NCI-H1092 (cell line): ENCODE measurements at places on chromosomes 7 and 10.

GRCh38 chr10:80464557-80465450 is 10.7 kb downstream of the TSPAN14 start:
- peak; percentile 31 for DNase-seq

GRCh38 chr7:116524609-116525297 is at the start of gene CAV1:
Gene CAV1, plus strand, starts transcription at chr7:116525036. Its CDS starts 27 bp downstream, at chr7:116525063.
- DNase-seq, result no peak

- DNase-seq, result no peak
Measured at GRCh38 chr7:139180700-139181311, 50.2 kb upstream of the UBN2 start.

DNA sequence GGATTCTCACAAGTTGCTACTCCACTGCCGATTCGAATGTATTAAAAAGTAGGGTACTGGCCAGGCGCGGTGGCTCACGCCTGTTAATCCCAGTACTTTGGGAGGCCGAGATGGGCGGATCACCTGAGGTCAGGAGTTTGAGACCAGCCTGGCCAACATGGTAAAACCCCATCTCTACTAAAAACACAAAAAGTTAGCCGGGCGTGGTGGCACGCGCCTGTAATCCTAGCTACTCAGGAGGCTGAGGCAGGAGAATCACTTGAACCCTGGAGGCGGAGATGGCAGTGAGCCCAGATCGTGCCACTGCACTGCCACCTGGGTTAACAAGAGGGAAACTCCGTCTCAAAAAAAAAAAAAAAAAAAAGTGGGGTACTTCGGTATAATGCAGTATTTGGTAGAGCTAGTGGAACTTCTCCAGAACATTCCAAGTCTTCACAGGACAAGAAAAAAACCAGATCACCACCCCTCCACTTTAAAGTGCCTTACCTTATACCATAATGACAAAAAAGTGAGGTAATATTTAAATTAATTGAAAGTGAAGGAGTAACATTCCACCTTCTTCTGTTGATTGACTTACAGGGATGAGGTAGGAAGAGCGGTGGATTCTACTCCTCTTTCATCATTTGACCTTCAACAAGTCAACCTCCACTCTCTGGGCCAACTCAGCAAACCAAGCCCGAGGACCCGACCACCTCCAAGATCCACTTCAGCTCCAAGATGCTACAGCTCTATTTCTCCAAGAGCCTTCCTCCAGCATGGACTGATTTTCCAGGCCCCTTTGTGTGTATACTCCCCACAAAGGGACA is 2.0 kb downstream of the BAZ1B start:
- DNase-seq, result no peak

DNA sequence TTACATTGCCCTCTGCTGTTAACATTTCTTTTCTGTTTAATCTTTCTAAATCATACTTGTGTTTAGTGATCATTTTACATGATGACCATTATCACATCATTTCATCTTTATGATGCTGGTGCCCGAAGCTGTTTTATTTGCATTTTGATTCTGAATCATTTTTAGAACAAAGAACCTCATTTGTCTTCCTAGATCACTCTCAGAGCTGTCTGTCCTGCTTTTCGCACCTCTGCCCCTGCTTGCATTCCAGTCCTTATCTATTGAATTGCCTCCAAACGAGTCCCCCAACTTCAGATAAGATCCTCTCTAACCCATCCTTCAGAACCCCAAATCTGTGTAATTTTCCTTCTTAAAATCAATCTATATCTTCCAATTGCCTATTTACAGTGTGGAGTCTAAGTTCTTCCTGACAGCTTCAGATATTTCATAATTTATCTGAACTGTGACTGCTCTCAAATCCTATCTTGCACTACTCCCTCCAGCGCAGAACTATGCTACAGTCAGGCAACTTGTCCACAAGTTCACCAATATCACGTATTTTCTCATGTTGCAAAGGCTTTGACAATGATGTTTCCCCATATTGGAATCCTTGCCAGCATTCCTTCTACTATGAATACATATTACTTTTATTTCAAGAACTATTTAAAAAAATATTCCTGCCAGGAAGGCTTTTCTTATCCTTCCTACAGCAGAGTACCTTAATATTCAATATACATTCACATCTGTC is 346.5 kb upstream of the CACNA2D1 start:
- DNase-seq, result no peak

DNA sequence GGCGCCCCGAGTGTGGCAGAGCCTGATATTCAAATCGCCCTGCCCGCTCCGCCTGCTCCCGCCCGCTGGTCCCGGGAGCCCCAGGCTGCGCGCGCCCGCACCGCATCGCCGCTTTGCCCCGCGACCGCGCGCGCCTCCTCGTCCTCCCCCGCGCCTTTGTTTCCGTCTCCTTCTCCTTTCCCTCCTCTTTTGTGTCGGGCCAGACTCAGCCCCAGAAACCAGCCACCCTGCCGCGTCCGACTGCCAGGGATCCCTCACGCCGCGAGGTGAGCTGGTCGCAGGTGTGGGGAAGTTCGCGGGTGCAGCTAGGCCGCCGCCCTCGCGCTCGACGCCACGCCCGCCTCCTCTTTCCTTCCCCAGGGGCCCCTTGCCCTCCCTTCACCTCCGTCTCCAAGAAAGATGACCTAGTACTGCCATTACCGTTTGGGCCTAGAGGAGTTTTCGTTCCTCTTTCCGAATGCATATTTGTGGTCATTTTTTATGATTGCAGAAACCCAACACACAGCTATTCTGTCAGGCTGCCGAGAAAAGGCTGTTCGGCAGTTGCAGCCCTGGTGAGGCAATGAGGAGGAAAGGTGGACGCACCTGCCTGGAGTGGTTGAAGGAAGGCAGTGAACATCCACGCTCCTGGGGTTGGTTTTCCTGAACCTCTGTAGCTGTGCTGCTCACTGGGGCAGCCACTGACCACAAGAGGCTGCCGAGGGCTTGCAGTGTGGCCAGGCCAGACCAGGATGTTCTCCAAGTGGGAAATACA is 107.3 kb downstream of the SNX10 start:
- peak; percentile 47 for DNase-seq

DNA sequence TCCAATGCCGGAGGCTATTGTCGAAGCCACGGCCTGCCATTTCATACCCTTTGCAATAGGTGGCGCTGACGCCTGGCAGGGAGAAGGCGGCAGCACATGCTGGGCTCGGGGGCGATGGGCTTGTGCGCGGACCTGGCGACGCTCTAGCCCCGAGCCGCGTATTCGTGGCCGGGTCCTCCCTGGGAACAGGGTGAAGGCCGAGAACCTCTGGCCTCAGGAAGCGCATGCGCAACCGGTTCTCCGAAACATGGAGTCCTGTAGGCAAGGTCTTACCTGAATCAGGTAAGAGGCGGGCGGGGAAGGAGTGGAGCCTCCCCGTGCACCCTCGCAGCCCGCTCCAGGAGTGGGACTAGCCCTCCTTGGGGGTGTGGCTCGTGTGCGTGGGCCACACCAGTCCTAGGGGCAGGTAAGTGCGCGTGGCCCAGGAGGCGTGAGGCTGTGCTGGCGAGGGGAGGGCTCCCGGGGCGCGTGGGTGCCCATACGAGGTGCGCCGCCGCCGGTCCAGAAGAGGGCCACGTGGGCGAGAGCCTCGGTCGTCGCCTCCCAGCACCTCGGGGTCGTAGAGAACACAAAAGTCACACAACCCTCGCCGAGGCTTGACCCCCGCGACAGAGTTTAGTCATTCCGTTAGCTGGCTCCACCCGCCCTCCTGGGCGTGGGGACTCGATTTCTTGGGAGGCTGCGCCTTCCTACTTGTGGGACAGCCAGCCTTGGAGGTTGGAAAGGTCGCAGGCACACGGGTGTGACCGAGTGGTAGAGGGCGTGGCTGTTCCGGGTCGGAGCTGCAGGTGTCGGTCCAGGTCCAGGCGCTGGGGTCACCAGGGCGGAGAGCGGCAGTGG is 5.6 kb upstream of the MEST start:
- peak; percentile 64 for DNase-seq
